ENCODE measurements at places on chromosomes 16 and 17.

DNA sequence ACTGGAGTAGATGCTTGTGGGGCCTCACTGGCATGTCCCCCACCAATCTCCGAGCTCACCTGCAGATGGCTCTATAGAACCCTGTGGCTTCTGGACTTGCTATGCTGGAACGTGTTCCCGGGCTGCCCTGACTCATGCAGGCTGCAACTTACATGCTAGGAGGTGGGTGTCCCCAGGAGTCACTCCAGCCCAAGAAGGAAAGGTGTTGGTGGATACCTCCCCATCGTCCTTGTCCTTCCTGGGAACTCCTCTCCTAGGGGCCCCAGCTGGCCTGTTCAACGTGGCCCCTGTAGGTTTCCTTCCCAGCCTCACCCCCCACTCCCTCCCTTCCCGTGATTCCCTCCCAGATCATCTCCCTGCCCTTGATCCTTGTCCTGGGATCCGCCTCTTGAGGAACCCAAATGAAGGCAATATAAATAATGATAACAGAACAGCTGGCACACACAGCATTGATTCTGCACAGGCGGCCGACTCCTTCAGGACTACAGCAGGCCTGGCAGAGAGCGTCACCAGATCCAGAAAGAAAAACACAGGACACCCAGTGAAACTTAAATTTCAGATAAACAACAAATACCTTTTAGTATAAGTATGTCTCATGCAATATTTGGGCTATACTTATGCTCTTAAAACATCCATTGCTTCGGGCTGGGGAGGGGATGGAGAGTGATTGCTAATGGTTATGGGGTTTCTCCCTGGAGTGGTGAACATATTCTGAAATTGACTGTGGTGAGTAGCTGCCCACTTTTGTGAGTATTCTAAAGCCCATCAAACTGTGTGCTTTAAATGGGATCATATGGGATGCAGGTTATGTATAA is 221.1 kb upstream of the GSE1 start:
- DNase-seq, result peak; percentile 0

- DNase-seq, result peak; percentile 91
Observed at GRCh38 chr17:27540318-27541101, 84.3 kb downstream of the KSR1 start.

DNA sequence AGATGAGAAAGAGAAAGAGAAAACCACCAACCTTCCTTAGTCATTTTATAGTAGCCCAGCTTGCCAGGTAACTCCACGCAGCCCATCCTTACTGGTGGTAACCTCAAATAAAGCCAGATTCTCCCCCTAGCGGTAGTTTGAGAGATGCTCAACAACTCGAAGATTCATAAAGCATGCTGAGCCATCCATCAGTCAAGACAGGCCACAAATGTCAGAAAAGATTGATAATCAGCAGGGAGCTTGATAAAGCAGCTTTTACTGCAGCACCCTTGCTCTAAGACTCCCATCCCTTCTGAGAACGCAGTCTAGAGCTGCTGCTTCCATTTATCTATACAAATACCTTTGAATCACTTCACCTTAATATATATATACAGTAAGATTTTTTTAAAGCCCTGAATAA is 451.5 kb upstream of the HSBP1 start:
- DNase-seq, result no peak

DNA sequence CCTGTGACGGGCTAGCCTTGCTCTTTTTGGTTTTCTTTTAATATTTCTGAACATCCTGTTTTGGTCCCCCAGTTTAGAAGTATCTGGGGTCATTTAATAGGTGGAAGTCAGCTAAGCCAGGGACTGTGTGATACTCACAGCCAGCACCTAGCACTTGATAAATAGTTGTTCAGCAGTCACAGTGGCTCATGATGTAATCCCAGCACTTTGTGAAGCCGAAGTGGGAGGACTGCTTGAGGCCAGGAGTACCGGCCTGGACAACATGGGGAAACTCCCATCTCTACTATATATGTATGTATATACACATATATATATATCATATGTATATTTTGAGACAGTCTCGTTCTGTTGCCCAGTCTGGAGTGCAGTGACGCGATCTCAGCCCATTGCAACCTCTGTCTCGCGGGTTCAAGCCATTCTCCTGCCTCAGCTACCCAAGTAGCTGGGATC is 1.8 kb upstream of the ZNRF1 start:
- peak; percentile 58 for DNase-seq

Data from ascending aorta (tissue), 2 donors.